ENCODE measurements at places on chromosomes 12 and 14.

GRCh38 chr14:91286530-91286937 is 42.0 kb upstream of the GPR68 start:
- DNase-seq, result no peak

DNA sequence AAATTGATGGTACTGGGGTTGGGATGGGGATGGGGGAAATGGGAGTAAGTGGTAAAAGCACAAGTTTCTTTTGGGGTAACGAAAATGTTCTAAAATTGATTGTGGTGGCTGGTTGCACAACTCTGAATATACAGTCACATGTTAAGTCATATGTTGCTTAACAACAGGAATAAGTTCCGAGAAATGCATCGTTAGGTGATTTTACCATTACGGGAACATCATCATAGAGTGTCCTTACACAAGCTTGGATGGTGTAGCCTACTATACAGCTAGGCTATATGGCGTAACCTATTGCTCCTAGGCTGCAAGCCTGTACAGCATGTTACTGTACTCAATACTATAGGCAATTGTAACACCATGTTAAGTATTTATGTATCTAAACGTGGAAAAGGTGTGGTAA is 31.0 kb downstream of the ITGA7 start:
- no peak for DNase-seq

DNA sequence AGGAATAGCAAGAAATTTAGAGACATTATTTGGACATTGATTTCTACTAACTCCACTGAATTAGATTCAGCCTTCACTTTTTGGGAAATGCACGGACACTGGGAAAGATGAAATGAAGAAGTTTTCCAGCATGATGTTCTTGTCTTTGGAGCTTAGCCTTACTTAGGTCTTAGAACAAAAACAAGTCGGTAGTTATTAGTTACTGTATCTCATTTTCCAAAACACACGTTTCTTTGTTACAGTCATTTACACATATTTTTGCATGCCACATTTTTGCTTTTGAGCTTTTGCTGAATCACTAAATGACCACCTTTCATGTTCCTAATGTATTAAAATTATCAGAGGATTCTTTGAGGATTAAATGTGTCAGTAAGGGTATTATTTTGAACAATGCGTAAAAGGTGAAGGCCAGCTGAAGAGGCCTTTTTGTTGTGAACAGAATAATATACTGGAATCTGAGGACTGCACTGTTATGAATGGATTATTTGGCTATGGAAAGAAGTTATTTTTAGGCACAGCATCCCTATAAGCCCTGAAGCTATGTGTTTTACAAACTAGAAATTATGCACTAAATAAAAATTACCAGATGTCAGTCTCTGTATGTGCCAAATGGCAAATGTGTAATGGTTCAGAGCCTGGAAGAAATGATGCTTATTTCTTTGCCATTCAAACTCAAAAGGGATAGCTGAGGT is 138.2 kb downstream of the SRGAP1 start:
- no peak for DNase-seq

GRCh38 chr14:77625360-77625759 is 8.9 kb upstream of the SPTLC2 start:
- DNase-seq, result no peak

DNA sequence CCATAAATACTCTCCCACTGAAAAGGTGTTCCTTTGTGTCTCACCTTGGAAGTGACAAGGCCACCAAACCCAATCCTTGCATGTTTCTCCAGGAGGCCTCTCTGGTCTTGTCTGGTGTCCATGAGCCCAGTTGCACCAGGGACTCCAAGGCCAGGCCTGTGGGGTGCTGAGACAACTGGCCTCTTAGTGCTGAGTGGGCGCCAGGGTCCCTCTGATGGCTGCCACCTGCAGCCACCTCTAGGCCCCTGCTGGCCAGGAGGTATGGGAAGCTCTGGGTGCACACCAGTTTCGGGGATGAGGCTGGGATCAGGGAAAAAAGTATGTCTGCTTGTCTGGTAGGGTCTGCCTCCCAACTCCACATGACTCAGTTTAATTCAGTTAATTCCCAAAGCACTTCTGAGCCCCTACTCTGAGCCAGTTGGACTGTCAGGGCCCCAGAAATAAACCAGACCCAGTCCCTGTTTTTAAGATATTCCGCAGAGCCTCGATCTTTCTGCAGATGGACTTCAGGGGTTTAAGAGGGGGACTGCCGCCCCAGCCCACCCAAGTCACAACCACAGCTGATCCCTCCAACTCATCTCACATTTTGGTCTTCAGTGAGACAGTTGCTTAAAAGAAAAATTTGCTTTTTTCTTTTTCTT is 15.0 kb upstream of the FAM181A start:
- no peak for DNase-seq

DNA sequence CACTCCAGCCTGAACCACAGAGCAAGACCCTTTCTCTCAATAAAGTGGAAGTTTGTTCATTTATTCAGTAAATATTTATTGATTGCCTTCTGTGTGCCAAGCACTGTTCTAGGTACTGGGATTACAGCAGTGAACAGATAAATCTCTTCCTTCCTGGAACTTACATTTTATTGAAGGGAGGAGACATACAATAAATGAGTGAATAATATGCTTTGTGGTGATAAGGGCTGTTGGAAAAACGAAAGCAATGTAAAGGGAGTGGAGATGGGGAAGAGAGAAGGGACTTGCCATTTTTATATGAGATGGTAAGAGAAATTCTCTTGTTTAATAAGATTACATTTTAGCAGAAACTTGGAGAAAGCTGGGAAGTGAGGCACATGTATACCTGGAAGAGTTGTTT is 1.6 kb downstream of the GSKIP start:
- DNase-seq, result no peak

DNA sequence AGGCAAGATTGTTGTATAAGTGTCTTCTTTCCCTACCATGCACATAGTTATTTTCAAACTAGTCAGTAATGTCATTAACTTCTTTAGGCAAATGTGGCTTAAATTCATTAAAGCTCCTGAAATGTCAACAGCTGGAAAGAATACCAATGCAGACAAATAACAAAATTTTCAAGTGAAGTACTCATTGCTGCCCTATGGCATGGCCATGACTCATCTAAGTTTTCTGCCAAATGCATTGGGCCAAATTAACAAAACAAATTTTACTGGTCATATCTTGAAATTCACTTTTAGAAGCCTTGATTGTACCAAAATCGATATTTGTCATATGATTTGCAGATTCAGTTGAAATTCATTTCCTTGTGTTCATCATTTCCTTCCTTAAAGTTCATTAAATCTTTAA is 915.9 kb downstream of the SLC6A15 start:
- no peak for DNase-seq

- no peak for DNase-seq
Observed at GRCh38 chr12:22321638-22322037, 12.9 kb downstream of the ST8SIA1 start.

- no peak for DNase-seq
Observed at GRCh38 chr12:638953-639557, 24.2 kb downstream of the NINJ2 start.

- no peak for DNase-seq
Observed at GRCh38 chr14:92994131-92994676, 71.3 kb downstream of the CHGA start.

DNA sequence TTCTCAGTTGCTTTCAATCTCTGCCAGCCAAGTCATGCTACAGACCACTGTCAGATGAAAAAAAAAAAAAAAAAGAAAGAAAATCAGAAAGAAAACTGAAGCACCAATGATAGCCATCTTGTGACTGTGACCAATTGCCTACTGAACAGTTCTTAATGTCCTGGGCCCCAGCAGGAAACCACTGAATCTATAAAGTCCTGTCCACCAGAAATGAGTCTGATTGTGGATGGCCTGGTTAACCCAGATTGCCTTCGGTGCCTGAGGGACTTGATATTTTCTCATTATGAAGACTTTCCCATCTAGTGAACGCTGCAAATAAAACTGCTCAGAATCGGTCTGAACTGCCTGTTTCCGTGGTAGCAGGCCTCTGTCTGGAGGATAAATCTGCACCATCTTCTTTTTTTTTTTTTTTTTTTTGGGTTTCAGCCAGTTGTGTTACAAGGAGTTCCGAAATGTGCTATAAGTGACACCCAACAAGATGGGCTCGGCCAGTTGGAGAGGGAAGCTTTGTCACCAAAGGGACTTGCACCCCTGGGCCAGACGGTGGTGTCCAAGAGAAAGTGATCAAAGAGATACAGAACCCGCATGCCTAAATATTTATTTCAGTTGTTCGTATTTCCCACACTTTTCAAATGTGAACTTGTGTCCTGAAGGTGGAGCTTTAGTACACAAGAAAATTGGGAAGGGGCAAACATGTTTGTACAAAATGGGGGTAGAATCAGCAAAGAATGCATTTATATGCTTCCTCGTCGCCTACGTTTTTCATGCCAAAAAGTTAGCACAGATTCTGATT is 3.0 kb upstream of the PLXNC1 start:
- no peak for DNase-seq

DNA sequence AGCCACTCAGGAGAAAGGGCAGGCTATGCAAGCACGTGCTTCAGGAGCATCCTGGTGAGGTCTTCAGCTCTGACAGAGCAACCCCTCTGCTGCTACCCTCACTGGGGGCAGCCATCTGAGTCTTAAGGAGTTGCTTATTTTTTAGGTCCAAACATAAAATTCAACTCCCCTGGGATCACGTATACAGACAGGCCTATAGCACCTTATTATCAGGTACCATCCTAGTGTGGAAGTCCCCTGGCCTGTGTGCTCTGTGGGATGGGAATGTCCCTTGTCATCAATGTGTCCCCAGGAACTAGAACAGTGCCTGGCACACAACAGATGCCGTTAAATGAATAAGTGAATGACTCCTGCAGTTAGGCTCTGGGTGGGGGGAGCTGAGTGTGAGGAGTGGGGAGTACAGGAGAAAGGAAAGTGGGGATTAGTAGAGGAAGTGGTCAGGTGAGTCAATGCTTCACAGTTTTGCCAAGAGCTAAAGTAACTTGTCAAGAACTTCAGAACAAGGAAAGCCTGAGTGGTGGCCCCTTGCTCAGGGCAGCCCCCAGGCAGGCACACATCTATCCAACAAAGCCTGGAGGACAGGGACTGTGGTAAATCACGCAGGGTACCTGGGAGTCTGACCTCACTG is 33.5 kb downstream of the DAD1 start:
- no peak for DNase-seq

DNA sequence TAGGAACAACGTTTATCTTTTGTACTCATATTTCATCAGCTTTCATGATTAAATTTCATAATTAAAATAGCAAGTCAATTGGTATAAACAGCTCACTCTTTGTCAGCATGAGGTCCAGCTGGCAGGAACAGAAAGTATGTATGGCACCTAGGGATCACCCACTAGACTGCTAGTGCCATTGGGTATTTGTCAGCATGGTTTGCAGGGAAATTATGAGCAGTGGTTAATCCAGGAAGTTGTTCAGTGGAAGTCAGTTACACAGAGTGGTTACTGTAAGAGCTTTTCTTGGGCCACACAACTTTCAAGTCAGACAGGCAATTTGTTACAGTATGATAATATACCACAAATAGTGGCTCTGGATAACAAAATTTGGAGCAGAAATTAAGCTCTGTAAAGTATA is 340.3 kb upstream of the RGS6 start:
- no peak for DNase-seq

DNA sequence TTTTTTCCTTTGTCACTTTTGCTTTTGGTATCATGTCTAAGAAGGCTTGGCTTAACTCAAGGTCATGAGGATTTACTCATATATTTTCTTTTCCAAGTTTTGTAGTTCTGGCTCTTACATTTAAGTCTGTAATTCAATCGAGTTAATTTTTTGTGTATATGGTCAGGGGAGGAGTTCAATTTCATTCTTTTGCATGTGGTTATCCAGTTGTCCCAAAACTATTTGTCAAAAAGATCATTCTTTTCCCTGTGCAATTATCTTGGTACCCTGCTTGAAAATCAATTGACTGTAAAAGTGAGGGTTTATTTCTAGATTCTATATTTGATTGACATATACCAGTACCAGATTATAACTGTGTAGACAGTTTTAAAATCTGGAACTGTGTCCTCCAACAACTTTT is 10.2 kb downstream of the USP15 start:
- no peak for DNase-seq

DNA sequence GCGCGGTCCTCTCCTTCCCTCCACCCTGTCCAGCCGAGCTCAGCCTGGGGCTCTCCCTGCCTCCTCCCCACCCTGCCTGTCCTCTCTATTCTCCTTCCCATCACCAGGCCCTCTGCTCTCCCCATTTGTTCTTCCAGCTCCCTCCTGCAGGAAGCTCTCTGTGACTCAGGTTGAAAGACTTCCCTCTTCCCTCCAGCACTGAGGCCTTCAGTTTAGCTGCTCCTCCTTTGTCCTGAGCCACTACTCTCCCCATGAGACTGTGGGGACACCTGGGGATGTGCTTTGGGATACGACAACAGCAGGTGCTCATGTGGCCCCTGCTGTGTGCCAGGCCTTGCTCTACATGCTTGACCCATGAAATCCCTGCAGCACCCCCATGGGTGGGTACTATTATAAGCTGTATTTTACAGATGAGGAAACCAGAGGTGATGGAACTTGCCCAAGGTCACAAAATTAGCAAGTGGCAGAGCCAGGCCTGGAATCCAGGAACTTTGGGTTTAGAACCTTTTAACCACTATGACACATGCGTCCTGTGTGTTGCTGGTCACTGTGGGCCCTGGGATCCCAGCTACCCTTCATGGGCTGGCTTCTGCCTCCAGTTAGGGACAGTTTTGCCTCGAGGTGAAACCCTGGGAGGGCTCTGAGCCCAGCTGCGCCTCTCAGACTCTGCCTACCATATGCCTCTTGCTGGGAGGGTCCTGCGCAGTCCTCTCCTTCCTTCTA is 5.5 kb downstream of the KRT80 start:
- no peak for DNase-seq

DNA sequence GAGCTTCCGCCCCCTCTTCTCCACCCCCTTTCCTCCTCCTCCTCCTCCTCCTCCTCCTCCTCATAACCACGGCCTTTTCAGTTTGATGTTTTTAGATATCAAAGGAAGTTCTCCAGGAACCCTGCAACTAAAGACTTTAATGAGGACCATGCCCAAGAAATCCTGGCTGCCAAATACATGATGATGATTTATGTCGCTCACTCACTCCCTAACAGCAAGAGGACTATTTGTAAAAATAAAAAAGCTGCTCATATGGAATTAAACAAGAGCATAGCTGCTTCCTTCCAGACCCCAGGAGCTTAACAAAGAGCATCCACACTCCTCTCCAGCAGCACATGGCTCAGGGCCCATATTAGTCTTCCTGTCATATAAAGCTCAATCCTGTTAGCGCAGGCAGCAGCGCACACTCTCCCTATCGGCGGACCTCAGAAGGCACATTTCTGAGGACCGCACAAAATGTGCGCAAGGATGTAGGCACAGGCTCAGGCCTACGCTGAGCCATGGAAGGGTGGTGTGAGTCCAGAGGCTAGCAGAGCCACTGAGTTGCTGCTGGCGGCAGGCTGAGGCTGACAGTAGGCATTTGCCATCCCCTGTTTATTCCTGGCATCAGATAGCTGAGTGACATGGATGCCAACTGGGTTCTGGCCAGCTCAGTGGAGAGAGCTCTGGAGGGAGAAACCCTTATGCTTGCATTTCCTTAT is 232.8 kb downstream of the MSRB3 start:
- peak; percentile 60 for DNase-seq

- DNase-seq, result no peak
Observed at GRCh38 chr14:87233806-87234384, 759.1 kb downstream of the GALC start.

- no peak for DNase-seq
Observed at GRCh38 chr14:61218157-61218556, 63.0 kb downstream of the TMEM30B start.
